ENCODE measurements at places on chromosomes 16 and 17. TPM values are rescaled to one million over a fixed set of nuclear protein-coding genes. Genes with fewer than 3 reads are reported as not detected.
A peak's percentile ranks its signal among the peaks of the same experiment; 100 is the strongest.

DNA sequence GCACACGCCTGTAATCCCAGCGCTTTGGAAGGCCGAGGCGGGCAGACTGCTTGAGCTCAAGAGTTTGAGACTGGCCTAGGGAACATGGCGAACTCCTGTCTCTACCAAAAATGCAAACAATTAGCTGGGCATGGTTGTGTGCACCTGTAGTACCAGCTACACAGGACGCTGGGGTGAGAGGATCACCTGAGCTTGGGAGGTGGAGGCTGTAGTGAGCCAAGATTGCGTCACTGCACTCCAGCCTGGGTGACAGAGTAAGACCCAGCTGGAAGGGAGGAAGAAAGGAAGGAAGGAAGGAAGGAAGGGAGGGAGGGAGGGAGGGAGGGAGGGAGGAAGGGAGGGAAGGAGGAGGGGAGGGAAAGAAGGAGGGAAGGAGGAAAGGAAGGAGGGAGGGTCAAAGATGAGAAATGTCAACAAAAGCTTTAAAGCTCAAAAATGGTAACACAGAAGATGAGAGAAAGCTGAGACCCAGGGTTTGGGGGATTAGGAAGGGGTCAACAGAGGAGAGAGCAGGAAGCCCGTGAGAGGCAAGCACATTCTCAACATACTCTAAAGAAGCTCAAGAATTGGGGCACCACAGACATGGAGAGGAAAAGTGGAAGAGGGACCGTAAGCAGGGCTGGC, 5.0 kb upstream of the KRT19 start:
- H3K4me1 ChIP-seq: peaks cover 6% of the 10 kb centered on the region
- H3K27ac ChIP-seq: peak overlapping the region; percentile 34
- no peaks in the 10 kb centered on the region for H3K36me3 ChIP-seq

- H3K27me3 ChIP-seq: no peaks in the 10 kb centered on the region
- no peak for DNase-seq
- H3K27ac ChIP-seq: peak overlapping the region; percentile 85
These were observed 621 bp downstream of the KCNJ2 start for GRCh38 chr17:70169709-70170597.

The KRT40 gene
- not detected for total RNA-seq

DNA sequence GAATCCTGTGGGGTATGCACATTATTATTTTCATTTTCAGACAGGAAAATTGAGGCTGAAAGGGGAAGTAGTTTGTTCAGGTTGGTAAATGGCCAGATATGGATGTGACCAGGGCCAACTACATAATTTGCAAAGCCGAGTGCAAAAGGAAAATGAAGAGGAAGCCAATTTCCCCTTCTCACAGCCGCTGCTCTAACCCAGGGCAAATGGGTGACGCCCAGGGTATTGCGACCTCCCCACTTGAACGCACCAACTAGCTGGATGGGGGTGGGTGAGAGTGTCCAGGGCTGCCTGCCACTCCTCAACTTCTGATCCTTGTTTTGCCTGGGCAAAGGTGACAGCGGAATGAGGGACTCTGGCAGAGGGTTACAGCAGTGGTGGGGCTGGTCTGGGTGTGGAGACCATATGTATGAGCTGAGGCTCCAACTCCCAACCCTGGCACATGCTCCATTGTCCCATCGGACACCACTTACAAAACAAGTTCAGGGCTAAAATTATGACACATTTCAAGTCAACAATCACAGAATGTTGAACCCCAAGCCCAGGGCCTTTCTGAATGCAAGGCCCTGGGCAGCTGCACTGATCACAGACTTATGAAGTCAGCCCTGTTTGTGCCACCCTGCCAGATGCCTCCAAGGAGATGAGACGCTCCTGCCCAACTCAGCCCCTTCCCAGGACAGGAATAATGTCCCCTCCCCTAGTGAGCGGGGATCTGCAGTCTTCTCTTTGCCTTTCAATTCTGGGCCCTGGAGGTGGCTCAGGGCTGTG, 1.7 kb downstream of the ANKRD40CL start:
- no peak for DNase-seq
- H3K36me3 ChIP-seq: no peaks in the 10 kb centered on the region
- H3K27ac ChIP-seq: no peak overlapping the region
- H3K4me3 ChIP-seq: no peak overlapping the region

DNA sequence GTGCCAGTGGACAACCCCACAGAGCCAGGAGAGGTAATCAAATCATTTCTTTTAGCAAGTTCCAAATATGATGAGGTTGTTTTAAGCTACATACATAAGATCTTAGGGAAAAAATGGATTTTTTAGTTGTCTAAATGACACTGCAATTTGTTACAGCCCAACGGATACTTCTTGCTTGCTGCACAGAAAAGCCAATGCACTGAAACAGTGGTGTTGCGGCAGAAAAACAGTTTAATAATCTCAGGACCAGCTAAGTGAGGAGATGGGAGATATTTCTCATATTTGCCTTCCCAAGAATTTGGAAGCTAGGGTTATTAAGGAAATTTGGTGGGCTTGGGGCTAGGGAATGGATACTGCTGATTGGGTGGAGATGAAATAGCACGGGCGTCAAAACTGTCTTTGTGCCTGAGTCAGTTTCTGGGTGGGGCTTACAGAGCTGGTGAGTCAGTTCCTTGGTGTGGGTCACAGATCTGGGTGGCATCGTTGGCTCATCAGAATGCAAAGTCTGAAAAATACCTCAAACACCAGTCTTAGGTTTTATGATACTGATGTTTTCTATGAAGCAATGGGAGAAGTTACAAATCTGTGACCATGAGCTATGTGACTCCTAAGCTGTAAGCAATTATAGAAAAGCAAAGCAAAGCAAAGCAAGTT, 255.4 kb downstream of the IRX3 start:
- no peaks in the 10 kb centered on the region for H3K36me3 ChIP-seq
- H3K27me3 ChIP-seq: no peaks in the 10 kb centered on the region
- H3K27ac ChIP-seq: no peak overlapping the region
- no peak for DNase-seq
- H3K4me3 ChIP-seq: no peak overlapping the region
- H3K4me1 ChIP-seq: no peaks in the 10 kb centered on the region

The ARHGAP27 gene
- total RNA-seq: 46.1 TPM

- no peak overlapping the region for H3K4me3 ChIP-seq
These were observed 11.5 kb downstream of the MGAT5B start for GRCh38 chr17:76879691-76880090.

Measured in upper lobe of left lung (tissue), 6 donors.